ENCODE measurements at places on chromosomes 1 and 21. TPM values are rescaled to one million over a fixed set of nuclear protein-coding genes. Genes with fewer than 3 reads are reported as not detected.

GRCh38 chr1:54927472-54928240, 40.7 kb upstream of the DHCR24 start:
- H3K27me3 ChIP-seq, result no peaks in the 10 kb centered on the region
- H3K4me1 ChIP-seq, result no peaks in the 10 kb centered on the region
- no peak for DNase-seq
- no peak overlapping the region for H3K27ac ChIP-seq
- no peak overlapping the region for H3K4me3 ChIP-seq

DNA sequence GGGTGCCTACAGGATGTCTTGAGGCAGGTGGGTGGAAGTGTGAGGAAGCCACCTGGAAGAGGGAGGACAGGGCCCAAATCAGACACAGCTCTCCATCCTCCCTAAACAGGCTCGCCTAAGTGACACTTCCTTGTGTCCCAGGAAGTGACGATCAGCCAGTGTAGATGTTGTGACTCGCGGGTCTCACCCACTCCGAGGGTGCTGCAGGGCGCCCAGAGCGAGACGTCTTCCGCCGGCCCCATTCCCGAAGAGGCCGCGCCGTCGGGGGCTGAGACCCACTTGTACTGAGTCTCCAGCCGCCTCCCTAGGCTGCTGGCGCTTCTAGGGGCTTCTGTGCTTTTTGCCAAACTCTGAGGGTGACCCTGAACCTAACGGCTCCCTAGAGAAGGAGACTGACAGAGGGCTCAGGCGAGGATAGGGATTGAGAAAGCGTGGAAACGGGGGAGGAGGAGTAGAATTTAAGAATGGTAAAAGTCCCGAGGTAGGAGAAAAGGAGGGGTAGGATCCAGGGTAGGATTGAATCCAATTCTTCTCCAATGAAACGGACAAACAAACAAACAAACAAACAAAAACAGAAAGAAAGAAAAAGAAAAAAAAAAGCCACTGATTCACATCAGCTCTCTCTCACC, 543 bp upstream of the MARK1 start:
- peak; percentile 53 for DNase-seq
- H3K4me3 ChIP-seq, result peak overlapping the region; percentile 79
- no peaks in the 10 kb centered on the region for H3K36me3 ChIP-seq
- H3K4me1 ChIP-seq, result no peaks in the 10 kb centered on the region

- no peak overlapping the region for H3K27ac ChIP-seq
- no peak overlapping the region for H3K4me3 ChIP-seq
- H3K4me1 ChIP-seq, result no peaks in the 10 kb centered on the region
- H3K36me3 ChIP-seq, result no peaks in the 10 kb centered on the region
- no peak for DNase-seq
- H3K27me3 ChIP-seq, result no peaks in the 10 kb centered on the region
Measured at GRCh38 chr1:157315544-157315943, 177.3 kb upstream of the ETV3 start.

ZSCAN20 gene
- 5.4 TPM for total RNA-seq

HIPK1 gene
- 61.2 TPM for total RNA-seq

CEP350 gene
- 50.6 TPM for total RNA-seq

EDN2 gene
- total RNA-seq, result 13.5 TPM

ST6GALNAC5 gene
- total RNA-seq, result 2.1 TPM

PCP4 gene
- 0.99 TPM for total RNA-seq

- H3K36me3 ChIP-seq, result no peaks in the 10 kb centered on the region
- H3K27me3 ChIP-seq, result no peaks in the 10 kb centered on the region
- H3K4me3 ChIP-seq, result no peak overlapping the region
- no peak for DNase-seq
- no peaks in the 10 kb centered on the region for H3K4me1 ChIP-seq
Measured at GRCh38 chr1:22271847-22272801, 129.2 kb upstream of the WNT4 start.

- no peaks in the 10 kb centered on the region for H3K36me3 ChIP-seq
- no peak overlapping the region for H3K27ac ChIP-seq
- no peak for DNase-seq
Measured at GRCh38 chr1:209552406-209553264, 30.9 kb upstream of the CAMK1G start.

DNA sequence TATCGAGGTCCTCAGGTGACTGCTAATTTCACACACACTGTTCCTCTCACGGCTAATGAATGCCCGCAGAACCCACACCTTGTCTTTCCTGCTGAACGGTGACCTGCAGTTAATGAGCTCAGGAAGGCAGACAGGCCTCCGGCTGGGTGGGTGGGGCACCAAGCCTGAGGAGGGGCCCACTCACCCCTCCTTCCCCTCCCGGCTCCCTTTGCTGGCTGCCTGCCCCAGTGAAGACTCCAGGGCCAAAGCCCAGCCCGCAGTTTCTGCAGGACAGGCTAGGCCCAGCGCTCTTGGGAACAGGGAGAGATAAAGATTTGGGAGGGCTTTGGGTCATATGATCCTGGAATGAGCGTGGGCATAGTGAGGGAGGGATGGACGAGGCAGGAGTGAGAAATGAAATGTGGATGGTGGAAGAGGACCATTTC, 26.4 kb downstream of the FOXO6 start:
- no peak overlapping the region for H3K27ac ChIP-seq
- no peaks in the 10 kb centered on the region for H3K36me3 ChIP-seq
- no peak overlapping the region for H3K4me3 ChIP-seq
- DNase-seq, result peak; percentile 68
- no peaks in the 10 kb centered on the region for H3K4me1 ChIP-seq
- peaks cover 14% of the 10 kb centered on the region for H3K27me3 ChIP-seq

- peaks cover 4% of the 10 kb centered on the region for H3K4me1 ChIP-seq
- H3K27me3 ChIP-seq, result no peaks in the 10 kb centered on the region
- peak overlapping the region; percentile 65 for H3K27ac ChIP-seq
Measured at GRCh38 chr1:201676197-201676596, 137.3 kb downstream of the NAV1 start.

- DNase-seq, result peak; percentile 85
- peaks cover 36% of the 10 kb centered on the region for H3K4me1 ChIP-seq
Measured at GRCh38 chr1:207823880-207824566, 72.2 kb downstream of the CD46 start.

CD5L gene
- total RNA-seq, result not detected

ACTL8 gene
- 0.13 TPM for total RNA-seq

GRCh38 chr1:23191199-23191598, 22.5 kb upstream of the LUZP1 start:
- no peaks in the 10 kb centered on the region for H3K4me1 ChIP-seq
- DNase-seq, result no peak
- no peak overlapping the region for H3K27ac ChIP-seq
- H3K36me3 ChIP-seq, result no peaks in the 10 kb centered on the region
- no peak overlapping the region for H3K4me3 ChIP-seq

ZNF683 gene
- total RNA-seq, result 0.47 TPM

GRCh38 chr1:108041360-108042142, 76.6 kb upstream of the VAV3 start:
- no peak overlapping the region for H3K4me3 ChIP-seq
- no peak overlapping the region for H3K27ac ChIP-seq
- H3K4me1 ChIP-seq, result no peaks in the 10 kb centered on the region
- no peaks in the 10 kb centered on the region for H3K27me3 ChIP-seq

- DNase-seq, result no peak
- no peak overlapping the region for H3K27ac ChIP-seq
- H3K4me3 ChIP-seq, result no peak overlapping the region
- H3K36me3 ChIP-seq, result no peaks in the 10 kb centered on the region
- H3K27me3 ChIP-seq, result no peaks in the 10 kb centered on the region
- H3K4me1 ChIP-seq, result peaks cover 8% of the 10 kb centered on the region
Measured at GRCh38 chr1:8022395-8023286, 3.5 kb downstream of the ERRFI1 start.

DISC1 gene
- 5.3 TPM for total RNA-seq

DNA sequence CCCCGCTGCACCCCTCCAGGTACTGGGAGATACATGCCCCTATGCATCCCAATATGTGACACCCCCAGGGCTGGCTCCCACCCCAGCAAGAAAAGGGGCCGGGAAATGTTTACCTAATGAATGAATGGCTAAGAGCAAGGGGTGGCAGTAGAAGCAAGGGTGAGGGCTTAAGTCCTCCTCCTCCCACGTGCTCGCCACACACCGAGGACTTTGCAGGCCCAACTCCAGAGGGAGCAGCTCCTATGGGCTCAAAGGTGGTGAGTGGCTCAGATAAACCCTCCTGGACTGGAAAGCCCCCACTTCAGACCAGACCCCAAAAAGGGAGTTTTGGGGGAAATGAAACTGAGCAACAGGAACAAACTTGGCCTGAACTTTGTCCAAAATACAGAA, 11.4 kb downstream of the SLC45A3 start:
- DNase-seq, result peak; percentile 38
- peaks cover 45% of the 10 kb centered on the region for H3K4me1 ChIP-seq
- no peaks in the 10 kb centered on the region for H3K27me3 ChIP-seq
- peak overlapping the region; percentile 18 for H3K27ac ChIP-seq
- no peak overlapping the region for H3K4me3 ChIP-seq

SAMD11 gene
- total RNA-seq, result 3.0 TPM

KNCN gene
- not detected for total RNA-seq

GRCh38 chr1:219710529-219711194, 97.8 kb upstream of the ZC3H11B start:
- no peaks in the 10 kb centered on the region for H3K36me3 ChIP-seq
- H3K27ac ChIP-seq, result no peak overlapping the region
- no peak for DNase-seq
- no peaks in the 10 kb centered on the region for H3K27me3 ChIP-seq

KCNA2 gene
- total RNA-seq, result 0.61 TPM

DNA sequence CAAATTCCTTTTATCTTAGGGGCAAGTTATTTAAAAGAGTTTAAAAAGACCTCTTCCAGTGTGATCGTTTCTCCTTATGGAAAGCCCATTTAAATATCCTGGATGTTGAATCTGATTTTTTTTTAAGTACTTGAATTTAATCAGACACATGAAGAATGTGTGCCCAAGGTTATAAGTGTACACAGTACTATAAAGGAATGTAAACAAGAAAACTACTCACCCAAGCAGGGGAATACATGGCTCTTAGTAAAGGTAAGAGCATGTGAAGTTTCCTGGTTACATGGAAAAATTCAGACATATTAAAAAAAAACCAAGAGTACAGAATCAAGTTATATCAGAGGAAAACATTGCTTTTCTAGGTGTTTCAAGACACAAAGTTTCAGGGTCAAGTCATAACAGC, 546.9 kb downstream of the MATN1 start:
- H3K4me1 ChIP-seq, result no peaks in the 10 kb centered on the region
- H3K27ac ChIP-seq, result no peak overlapping the region
- no peaks in the 10 kb centered on the region for H3K36me3 ChIP-seq
- DNase-seq, result no peak
- H3K4me3 ChIP-seq, result no peak overlapping the region
- no peaks in the 10 kb centered on the region for H3K27me3 ChIP-seq

GRCh38 chr1:86546787-86547221, at the start of gene CLCA4:
Gene CLCA4, plus strand, starts transcription at chr1:86547078. Its CDS starts 42 bp downstream, at chr1:86547120.
- no peak within 1 kb of the TSS for H3K27ac ChIP-seq
- no peaks in the 10 kb centered on the region for H3K27me3 ChIP-seq
- no peaks in the 10 kb centered on the region for H3K4me1 ChIP-seq
- H3K36me3 ChIP-seq, result no peaks in the 10 kb centered on the region

All from colonic mucosa (tissue), 4 donors.